ENCODE measurements at places on chromosomes 13 and 19.
A peak's percentile ranks its signal among the peaks of the same experiment; 100 is the strongest.

DNA sequence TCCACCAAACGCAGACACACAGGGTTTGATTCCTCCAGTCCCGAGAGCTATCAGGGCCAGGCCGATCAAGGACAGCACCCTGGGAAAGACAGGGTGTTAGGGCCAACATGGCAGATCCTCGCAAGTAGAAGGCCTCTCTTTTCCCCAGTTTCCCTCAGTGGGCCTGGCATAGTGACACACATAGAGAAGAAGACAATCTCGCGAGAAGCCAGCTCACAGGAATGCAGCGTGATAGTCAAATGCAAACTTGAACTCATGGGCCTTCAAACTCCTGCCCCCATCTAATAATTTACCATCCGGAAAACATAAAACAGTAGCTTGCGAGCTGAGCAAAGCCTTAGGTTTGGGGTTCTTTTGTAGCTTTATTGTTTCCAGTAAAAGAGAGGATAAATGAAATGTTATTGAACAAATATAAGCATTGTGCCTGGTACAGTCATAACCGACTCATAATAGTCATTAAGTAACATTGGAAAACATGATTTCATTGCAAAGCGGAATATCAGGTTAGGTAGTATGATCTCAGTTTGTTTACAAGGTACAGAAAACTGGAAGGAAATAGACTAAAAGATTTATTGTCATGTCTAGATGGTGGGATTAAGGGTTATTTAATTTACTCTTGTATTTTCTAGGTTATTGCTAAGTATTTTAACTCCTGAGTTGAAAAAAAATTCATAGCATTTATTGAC is 30.5 kb downstream of the SLC15A1 start:
- no peak for DNase-seq

DNA sequence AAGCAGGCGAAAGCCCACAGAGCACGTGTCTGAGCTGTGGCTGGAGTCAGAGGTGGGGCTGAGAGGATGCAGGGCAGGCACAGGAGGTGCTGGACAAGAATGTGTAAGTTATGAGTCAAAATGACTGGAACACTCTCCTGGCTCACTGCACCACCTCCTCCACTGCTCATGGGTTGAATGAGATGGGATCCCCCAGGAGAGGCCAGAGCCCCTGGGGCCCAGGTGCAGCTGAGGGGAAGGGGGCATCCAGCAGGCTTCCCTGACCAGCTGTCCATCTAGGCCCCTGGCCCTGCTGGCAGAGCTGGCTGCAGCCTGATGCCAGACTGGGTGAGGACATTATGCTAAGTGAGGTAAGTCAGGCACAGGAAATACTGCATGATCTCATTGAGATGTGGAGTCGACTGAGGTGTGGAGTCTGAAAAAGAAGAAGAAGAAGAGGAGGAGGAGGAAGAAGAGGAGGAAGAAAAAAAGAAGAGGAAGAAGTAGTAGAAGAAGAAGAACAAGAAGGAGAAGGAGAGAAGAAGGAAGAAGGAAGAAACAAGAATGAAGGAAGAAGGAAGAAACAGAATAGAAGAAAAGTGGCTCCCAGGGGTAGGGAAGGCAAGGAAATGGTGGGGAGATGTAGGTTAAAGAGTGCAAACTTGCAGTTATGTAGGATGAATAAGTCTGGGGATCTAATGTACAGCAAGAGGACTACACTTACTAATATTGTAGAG is 747.4 kb downstream of the UQCRFS1 start:
- DNase-seq: no peak

GRCh38 chr19:29841559-29842367 is 30.0 kb downstream of the CCNE1 start:
- no peak for DNase-seq

DNA sequence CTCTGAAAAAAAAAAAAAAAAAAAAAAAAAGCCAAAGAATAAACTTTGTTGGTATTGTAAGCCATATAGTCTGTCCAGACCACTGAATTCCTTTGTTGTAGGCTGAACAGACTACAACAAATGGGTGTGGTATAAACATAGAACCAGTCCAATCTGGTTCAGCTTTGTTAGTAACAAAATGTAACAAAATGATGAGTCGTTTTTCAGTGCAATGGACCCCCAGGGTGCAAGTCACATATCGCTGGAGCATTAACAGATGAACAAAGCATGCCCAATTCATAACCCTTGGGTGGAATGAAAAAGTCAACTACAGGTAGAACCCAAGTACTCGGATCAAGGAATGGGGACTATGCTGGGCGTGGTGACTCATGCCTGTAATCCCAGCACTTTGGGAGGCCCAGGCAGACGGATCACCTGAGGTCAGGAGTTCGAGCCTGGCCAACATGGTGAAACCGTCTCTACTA is 13.6 kb upstream of the FCHO1 start:
- no peak for DNase-seq

GRCh38 chr19:30394481-30395151 is 22.4 kb downstream of the ZNF536 start:
- DNase-seq: no peak

- DNase-seq: peak; percentile 33
Observed at GRCh38 chr19:38316477-38317067, 825 bp upstream of the YIF1B start.

DNA sequence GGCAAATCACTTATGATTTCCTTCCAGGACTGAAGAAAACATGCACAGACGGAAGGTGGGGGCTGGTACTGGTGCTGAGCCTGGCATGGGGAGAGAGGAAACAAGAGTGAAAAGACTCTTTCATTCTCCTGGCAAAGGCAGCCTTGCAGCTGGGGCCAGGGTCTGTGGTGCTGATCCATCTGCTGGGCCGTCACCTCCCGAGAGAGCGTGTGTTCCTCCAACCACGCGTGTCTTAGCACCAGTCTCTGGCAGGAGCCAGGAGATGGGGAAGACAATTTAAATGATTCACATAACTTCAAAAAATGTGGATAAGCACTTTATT is 23.9 kb upstream of the SPART start:
- peak; percentile 89 for DNase-seq

- DNase-seq: no peak
Observed at GRCh38 chr13:94902722-94903407, 190.5 kb upstream of the SOX21 start.

- no peak for DNase-seq
Observed at GRCh38 chr19:42370626-42371175, 19.4 kb downstream of the CNFN start.

GRCh38 chr19:10644260-10645007 is 9.7 kb upstream of the ILF3 start:
- peak; percentile 77 for DNase-seq

GRCh38 chr13:83377491-83377890 is 504.8 kb downstream of the SLITRK1 start:
- no peak for DNase-seq

- peak; percentile 12 for DNase-seq
Observed at GRCh38 chr19:38433268-38433733, at the start of gene RYR1. TSS of gene RYR1 (plus strand) at chr19:38433691. CDS start at chr19:38433830, 139 bp downstream.

DNA sequence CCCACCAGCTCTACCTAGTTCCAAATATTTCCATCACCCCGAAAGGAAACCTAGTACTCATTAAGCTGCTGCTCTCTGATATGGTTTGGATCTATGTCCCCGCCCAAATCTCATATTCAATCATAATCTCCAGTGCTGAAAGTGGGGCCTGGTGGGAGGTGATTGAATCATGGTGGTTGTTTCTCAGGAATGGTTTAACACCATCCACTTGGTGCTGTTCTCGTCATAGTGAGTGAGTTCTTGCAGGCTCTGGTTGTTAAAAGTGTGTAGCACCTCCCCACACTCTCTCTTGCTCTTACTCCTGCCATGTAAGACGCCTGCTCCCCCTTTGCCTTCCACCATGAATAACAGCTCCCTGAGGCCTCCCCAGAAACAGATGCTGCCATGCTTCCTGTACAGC is 43.4 kb upstream of the MED4 start:
- no peak for DNase-seq

DNA sequence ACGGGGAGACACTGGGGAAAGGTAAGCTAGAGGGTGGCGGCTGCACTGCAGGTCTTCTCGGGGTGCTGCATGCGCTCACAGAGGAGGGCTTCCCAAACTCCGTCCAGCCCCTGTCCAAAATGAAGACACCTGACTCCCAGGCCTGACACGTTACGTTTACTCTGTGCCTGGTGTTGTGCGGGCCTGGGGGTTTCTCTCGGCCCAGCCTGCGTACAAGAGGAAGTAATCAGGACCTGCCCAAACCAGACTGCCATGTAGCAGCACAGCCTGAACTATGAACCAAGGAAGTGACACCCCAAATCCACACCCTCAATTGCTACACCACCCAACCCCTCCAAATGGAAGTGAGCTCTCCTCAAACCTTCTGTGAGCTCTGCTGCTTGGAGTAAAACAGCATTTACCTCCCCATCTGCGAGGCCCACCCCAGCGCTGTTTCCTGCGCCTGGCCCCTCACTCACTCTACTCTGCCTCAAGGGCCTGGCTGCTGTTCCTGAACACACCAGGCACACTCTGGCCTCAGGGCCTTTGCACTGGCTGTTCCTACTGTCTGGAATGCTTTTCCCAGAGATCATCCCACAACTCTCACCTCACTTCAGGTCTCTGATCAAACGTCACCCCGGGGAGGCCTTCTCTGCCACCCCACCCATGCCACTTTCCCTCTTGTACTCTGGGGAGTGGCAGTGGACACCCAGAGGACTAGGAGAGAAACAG is 3.0 kb downstream of the HSPBP1 start:
- no peak for DNase-seq

GRCh38 chr13:46667687-46668281 is 114.8 kb downstream of the LRCH1 start:
- DNase-seq: no peak

- DNase-seq: no peak
Observed at GRCh38 chr13:81319351-81319750, 978.4 kb upstream of the SPRY2 start.

- DNase-seq: no peak
Observed at GRCh38 chr19:38737921-38738737, 6.1 kb downstream of the CAPN12 start.

GRCh38 chr19:19498255-19498991 is 16.9 kb downstream of the TSSK6 start:
- no peak for DNase-seq

DNA sequence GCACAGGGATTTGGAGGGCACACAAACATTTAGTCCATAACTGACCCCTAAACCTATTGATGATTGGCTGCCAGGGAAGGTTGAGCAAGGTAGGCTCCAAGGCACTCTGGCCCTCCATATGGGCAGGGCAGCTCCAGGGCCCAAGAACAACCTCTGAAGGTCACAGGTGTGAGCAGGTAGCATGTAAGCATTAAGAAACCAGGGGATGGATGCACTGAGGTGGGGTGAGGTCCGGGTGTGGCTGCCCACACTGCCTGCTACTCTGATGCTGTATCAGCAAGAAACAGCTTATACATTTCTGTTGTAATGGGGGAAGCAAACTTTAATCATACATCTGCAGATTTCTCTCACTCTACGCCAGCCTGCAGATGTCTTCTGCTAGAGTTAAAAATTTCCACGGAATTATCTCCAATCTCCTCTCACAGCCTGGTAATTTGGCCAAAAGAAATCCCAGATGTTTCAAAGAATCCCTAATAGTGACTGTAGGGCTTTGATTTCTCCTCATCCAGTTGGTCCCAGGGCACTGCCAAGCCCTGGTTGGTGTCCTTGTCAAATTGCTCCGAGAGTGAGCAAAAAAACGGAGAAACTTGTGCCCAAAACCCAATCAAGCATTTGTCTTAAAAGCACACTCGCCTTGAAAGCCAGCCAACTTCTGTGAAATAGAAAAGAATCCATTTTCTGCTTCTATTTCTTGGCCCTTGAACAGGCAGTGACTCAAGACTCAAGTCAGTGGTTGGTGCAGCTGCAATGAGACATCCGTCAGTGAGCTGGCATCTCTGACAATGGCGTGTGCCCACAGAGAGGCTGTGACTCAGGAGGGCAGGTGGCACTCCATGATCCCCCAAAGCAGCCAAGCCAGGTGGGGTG is 72.5 kb upstream of the MRI1 start:
- DNase-seq: peak; percentile 76

- no peak for DNase-seq
Observed at GRCh38 chr13:103469771-103470170, 403.6 kb upstream of the SLC10A2 start.

DNA sequence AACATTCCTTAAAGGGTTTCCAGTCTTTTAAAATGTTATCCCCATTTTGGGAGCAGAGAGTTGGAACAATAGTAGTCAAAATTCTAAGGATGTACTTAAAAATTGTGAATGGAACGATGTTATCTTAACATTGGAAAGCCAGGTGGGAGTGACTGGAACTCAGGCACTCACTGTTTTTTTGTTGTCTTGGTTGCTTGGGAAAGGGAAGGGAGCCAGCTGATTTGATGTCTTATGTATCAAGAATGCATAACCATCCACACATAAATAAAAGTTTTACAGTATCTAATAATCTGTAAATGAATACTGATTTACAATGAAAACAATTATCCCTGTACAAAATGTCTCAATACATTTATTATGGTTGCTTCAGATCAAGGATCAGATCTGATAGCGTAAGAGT is 88.7 kb downstream of the SLC10A2 start:
- DNase-seq: no peak

DNA sequence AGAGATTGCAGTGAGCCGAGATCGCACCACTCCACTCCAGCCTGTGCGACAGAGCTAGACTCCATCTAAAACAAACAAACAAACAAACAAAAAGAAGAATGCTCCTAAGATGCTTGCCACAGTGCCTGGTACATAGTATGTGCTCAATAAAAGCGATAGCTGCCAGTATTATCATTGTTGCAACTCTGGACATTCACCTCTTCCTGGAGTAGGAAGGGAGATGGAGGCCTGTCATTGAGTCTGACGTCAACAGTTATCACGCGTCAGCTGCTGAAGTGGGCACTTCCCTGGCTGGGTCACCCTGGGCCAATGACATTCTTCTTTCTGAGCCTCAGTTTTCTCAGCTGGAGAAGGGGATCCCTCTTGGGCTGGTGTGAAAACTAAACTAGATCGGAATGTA is 4.2 kb upstream of the PLAUR start:
- DNase-seq: no peak

- no peak for DNase-seq
Observed at GRCh38 chr13:89862691-89863036, 1484.8 kb upstream of the MIR17HG start.

GRCh38 chr13:62625214-62625881 is 1209.7 kb upstream of the PCDH20 start:
- DNase-seq: no peak

DNA sequence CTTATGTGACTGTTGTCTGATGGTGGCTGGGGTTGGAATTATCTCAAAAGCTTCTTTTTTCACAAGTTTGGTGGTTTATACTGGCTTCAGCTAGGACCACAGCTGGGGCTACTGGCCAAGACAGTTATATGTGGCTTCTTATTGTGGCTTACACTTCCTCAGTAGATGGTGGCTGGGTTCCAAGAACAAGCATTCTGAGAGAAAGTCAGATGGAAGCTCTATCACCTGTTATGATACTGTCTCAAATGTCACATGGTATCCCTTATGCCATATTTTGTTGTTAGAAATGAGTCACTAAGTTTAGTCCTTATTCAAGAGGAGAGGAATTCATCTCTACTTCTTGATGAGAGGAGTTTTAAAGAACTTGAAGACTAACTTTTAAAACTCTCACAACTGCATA is 41.6 kb downstream of the NDFIP2 start:
- DNase-seq: no peak

DNA sequence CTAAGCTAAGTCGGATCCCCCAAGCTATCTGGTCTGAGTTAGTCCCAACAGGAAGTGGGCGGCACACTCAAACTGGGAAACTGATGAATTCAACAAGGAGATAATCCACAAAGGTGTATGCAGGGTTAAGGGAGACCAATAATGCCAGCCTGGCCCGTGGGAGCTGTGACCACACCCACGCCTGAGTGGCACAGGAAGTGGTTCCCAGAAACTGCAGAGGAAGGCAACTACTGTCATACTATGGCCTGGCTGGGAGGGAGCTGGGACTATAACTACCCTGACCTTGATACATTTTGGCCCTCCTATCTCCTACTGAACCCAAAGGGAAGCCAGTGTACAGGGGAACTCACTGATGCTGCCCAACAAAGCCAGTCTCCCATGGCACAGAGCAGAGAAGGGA is 85.5 kb upstream of the TDRD3 start:
- DNase-seq: no peak
